ENCODE measurements at places on chromosomes 2 and 18.

- no peak for DNase-seq
These were observed 179.4 kb downstream of the ANTXR1 start for GRCh38 chr2:69192176-69192945.

DNA sequence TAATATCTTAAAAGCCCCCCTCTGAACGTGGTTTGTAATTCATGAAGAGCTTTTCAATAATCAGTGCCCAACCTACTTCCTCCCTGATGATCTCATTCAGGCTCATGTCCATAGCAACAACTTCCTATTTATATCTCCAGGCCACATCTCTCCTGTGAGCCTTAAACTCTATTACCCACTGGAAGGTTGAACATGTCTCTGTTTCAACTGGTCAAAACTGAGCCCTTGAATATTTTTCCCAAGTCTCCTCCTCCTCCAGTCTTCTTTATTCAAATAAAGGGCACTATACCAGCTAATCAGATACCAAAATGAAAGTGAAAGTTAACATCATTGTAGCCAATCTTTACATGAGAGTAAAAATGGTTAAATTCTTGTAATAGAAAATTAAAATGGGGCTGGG lies 63.7 kb upstream of the ITGA4 start:
- DNase-seq: no peak

- DNase-seq: no peak
These were observed 1433.2 kb upstream of the TMEFF2 start for GRCh38 chr2:193627927-193628272.

DNA sequence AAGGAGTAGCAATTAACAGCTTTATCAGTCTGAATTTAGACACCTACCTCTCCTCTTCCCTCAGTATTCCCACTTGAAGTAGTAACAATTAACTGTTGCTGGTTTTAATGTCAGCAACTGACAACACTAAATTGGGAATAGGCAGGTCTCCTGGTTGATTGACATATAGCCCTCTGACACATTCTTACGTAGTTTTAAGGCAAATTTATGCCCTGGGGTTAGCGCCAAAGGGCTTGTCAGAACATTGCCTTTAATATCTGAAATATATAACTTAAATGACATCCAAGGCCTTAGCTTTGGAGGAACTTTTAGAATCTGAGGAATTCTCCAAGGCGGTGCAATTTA lies 7.4 kb downstream of the ASXL3 start:
- DNase-seq: no peak

- DNase-seq: no peak
These were observed 173.8 kb upstream of the TMEM200C start for GRCh38 chr18:6069103-6069502.

GRCh38 chr2:64504774-64505720 lies 19.1 kb upstream of the AFTPH start:
- no peak for DNase-seq

- no peak for DNase-seq
These were observed 31.4 kb downstream of the QPCT start for GRCh38 chr2:37375741-37376288.

DNA sequence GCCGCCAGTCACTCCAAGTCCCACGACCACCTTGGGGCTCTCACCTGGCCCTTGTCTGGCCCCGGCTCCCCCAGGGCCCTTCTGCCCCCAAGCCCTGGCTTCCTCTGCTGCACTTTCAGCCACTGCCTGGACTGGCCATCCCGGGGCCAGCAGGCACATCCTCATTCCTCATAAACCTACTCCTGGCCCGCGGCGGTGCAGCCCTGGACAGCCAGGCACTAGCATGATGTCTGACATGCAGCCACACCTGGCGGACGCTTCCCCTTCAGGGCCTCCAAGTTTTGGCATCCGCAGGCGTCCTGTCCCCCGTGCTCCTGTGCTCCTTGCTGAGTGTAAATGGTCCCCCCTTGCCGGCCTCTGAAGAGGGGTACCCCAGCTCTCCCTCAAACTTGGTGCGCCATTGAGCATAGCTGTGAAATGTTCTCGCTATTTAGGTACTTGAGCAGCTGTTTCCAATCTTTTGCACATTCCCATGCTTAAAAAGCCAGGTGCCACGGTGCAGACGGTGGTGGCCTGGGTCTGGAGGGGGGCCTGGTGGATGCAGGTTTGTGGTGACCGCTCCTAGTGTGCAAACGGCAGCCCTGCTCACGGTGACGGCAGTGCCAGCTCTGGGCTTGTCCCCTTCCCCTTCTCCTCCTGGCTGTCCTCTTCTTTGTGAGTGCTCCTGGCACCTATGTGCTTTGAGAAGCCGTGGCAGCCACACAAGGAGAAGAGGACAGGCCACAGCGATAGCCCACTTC lies 123.8 kb downstream of the MBP start:
- DNase-seq: no peak

GRCh38 chr2:190829642-190830041 lies 51.0 kb upstream of the GLS start:
- no peak for DNase-seq

GRCh38 chr18:24231773-24232735 lies 93.2 kb downstream of the CABYR start:
- DNase-seq: no peak

- DNase-seq: no peak
These were observed 48.7 kb downstream of the RMDN2 start for GRCh38 chr2:37973615-37974353.

GRCh38 chr2:33595385-33595784 lies 3.7 kb downstream of the FAM98A start:
- DNase-seq: no peak

DNA sequence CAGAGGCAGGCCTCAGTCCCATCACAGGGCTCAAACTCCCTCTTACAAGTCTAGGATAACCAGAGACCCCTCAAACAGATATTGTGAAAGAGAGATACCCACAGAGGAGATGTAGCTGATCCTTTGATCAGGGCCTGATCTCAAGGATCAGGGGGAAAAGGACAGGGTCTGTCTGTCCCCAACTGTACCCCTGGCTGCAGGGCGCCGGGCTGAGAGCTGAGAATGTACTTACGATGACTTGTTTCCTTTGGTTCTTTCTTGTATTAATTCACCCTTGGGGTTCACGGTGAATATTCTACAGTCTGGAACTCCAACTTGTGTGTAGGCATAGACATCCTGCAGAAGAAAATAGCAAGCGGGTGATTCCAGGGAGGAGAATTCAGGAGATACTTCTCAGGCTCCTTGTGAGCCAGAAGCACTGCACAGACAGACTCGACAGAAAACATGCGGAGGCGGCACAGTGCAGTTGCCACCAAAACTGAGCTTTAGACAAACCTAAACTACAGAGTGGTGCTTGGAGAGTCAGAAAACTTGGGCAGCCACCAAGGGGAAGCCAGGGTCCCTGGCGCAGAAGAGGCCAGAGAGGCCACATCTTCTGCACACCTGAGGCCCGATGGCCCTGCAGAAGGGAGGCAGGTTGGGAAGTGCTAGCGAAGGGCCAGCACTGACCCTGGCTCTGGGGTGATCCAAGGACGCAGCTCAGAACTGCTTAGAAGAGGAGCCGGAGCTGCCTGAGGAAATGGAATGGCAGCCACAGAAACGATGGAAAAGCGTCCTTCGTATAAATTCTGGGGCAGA lies 73.9 kb downstream of the EMILIN2 start:
- no peak for DNase-seq

DNA sequence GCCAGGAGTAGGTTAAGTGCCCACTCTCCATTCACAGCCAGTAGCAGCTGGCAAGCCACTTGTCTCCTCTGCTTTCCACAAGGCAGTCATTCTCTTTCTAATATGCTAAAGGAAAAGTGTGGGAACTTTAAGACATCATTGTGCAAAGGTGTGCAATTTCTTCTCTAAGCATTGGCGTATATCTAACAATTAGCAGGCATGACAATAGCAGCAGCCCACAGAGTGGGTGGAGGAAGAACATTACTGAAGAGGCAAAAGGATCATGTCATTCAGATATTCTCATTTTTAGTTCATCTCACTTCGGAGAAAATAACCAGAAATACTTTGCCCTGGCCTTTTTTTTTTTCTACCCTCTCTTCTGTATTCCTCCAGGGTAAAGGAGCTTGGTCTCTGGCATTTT lies 177.6 kb downstream of the DNAH7 start:
- DNase-seq: no peak

DNA sequence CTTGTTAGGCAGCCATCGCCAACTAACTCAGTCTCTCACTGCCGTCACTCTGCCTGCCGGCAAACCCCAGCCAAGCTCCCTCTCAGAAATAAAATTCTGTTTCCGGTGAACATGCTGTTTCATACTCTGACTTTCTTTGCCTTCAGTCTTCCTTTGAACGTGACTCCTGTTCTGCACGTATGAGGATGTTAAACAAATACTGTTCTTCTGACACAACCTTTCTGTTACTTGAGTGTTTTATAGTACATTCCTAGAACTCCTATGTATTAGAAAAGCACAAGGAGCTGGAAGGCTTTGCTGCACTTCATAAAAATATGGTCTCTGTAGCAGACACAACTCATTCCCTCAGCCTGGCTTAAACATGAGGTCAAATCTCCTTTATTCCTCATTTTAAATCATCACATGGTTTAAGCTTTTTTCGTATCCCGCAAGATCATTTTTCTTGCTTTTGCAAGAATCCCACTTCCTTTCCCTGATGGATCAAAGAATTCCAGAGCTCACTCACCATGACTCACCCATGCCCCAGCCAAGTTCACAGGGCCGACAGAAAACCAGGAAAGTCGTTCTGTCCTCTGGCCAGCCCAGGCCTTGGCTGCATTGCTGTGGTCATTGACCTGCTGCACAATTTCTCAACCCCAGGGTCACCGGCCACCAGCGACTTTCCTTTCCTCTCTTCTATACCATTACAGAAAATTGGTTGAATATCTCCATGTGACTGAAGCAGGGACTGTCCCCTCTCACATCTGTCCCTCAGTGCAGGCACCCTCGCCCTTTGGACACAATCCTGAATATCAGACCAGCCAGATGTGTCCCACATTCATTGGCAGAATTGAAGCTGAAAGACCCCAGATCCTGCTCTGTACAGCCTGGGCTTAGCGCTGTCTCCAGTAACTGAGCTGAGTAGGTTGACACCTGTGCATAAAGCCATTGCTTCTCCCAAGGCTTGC lies 183.1 kb upstream of the ARL4C start:
- no peak for DNase-seq

DNA sequence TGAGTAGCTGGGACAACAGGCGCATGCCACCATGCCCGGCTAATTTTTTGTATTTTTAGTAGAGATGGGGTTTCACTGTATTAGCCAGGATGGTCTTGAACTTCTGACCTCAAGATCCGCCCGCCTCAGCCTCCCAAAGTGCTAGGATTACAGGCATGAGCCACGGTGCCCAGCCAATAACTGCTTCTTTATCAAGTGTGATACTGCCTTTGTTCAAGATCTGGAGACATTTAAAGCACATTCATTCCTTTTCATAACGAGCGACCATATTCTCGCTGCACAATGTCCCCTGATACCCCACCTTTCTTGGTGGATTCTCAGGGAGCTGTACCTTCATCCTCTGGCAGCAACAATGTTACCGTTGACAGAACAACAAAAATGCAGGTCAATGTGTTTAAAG lies 75.4 kb downstream of the PIEZO2 start:
- DNase-seq: no peak

- DNase-seq: no peak
These were observed 161.2 kb upstream of the XIRP2 start for GRCh38 chr2:166727095-166727494.

- DNase-seq: no peak
These were observed 300.1 kb upstream of the SLC8A1 start for GRCh38 chr2:40751981-40752380.

DNA sequence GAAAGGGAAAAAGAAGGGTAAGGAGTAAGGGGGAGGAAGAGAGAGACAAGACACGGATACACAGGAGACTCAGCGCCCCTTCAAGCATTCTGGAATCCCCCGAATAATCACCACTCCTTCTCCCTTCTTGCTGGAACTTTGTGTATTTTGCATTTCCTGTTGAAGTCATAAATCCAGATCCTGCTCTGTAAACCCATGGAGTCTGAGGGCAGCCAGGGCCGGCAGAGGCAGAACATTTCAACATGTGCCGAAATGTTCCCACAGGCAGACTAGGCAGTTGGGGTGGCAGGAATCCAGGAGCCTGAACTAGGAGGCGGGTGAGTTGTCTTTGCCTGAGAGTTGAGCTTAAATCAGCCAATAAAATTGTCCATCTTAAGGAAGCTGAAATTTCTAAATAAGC lies 193.1 kb downstream of the SH3RF3 start:
- no peak for DNase-seq

DNA sequence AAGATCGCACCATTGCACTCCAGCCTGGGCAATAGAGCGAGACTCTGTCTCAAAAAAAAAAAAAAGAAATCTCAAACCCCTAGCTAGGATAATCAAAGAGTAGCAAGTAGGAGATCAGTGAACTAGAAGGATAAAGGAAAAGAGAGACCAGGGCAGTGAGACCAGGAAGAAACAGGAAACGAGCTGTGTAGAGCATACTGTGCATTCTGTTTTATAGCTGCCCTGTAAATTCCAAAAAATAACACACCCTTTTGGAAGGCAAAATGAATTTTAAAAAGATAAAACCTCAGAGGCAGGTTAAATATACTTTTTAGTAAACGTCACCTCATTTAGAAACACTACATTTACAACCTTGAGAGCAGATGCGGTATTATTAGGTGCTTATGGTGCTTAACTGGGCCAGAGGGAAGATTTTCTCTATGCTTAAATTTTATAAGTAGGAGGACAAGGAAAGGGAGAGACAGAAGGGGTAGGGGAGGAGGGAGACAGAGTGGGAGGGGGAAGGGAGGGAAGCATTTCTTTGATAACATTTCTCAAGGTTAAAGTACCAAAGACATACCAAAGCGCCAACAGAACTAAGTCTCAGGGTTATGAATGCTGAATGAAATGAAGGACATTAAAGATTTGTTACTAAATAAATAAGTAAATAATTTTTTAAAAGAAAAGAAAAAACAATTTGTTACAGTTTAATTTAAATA lies 30.1 kb downstream of the FEZ2 start:
- DNase-seq: no peak

DNA sequence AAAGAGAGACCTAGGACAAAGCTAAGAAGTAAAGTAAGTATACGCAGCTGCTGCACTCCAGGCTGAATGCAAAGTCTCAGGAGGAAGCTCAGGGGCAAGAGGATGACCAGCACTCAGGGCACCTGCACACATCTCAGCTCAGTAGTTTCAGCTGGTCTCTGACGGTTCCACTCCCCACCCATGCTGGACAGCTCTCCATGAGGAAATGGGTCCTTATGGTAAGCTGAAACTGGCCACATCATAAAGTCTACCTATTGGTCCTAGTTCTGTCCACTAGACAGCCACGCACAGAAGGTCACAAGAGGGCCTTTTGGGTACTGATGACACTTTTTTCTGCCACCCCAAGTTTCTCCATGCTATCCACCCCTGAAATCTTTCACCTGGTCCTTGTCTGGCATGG lies 215.3 kb downstream of the TTC32 start:
- DNase-seq: no peak

DNA sequence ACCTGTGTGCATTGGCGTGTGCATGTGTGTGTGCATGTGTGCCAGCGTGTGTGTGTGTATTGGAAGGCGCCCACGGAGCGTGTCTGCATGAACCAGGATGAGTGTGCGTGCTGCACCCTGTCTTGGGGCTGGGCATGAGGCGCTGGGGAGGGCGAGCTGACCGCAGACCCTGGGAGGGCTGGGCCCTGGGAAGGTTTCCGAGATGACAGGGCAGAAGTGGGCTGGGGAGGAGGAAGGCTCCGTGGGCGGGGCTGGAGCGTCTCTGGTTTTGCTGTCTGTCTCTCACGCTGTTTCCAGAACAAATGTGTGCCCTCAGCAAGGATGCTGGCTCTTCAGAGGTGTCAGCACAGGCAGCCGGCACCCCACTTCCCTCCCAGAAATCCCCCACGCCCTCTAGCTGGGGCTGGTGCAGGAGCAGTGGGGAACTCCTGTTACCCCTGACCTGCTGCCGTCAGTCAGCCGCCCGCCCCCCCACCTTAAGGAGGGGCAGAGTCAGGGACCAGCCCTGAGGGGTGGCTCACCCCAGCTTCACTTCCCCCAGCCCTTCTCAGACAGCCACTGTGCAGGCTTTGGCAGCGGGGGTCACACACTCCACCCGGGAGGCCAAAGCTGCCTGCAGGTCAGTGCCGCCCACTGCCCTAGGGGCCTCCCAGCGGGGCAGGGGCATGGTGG lies at the start of gene GPR35:
Gene GPR35, plus strand, starts transcription at position 531 of the 672 bp plus-strand sequence. CDS start 4,473 bp downstream, outside the sequence.
- peak; percentile 55 for DNase-seq
